Activated gamma-delta T cell (primary cell): ENCODE measurements at places on chromosomes 12 and 14.

- no peak for DNase-seq
Observed at GRCh38 chr14:36479344-36479743, 40.7 kb downstream of the NKX2-1 start.

DNA sequence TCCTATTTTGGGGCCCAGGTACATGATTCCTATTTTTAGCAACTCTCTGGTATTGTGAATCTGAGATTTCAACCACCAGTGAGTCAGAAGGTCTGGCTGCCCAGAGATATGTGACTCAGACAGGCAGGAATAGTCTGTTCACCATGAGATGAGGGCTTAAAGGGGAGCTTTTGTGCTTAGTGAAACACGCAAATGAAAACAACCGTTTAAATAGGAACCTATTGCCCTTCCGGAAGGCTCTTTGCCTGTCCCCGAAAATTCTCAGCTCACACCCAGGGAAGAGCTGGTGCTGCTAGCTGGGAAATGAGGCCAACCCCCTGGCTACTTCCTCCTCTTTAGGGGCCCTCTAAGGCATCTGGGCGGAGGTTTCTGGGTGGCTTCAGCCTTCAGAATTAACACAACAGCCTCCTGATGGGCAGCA, 283.6 kb downstream of the CACNA1C start:
- no peak for DNase-seq

- DNase-seq = no peak
Observed at GRCh38 chr14:104016873-104017650, 68.4 kb upstream of the ASPG start.

- no peak for DNase-seq
Observed at GRCh38 chr12:111296906-111297463, 71.9 kb downstream of the PHETA1 start.

- DNase-seq = no peak
Observed at GRCh38 chr14:51473808-51474565, 177.7 kb upstream of the FRMD6 start.
